ENCODE measurements at places on chromosomes 2 and 18.

- DNase-seq: no peak
These were observed 134.4 kb downstream of the L3MBTL4 start for GRCh38 chr18:6280211-6280743.

DNA sequence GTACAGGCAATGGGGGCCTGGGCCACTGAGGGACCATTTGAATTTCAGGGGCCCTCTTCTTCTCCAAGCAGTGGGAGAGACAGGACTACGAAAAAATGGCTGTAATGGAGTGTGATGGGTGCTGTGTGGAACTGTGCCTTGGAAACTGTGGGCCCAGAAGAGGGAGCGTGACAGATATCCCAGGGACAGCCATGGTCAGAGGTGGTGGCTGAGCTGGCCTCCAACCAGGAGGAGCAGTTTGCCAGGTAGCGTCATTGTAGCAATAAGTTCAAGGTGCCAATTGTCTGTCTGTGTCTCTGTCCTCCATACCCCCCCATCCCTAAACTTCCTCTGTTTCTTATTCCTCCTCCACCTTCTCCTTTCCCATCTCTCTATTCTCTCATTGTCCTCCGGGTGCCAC, 15.3 kb downstream of the THNSL2 start:
- DNase-seq: no peak

DNA sequence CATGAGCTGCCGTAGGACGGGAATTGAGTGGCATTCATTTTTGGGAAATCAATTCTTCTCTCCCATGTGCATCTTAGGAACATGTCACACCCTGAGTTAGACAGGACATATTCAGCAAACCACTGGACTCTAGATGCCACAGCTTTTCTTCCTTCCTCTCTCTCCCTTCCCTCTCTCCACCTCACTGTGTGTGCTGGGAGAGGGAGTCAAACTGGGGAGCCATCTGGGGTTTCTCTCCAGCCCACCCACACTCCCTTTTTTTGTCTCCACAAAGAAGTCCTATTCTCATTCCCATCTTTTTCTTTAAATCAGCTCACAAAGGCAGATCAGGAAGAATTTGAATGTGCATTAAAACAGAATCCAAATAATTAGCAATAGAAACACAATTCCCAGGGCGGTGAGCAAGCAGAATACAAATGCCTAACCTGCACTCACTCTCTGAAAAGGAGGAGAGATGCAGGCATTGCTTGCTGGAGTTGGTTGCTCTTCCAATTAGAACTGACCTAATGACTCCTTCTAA, 15.4 kb downstream of the CD28 start:
- no peak for DNase-seq

- no peak for DNase-seq
These were observed 48.2 kb downstream of the KCMF1 start for GRCh38 chr2:85019121-85019520.

- no peak for DNase-seq
These were observed 121.6 kb downstream of the EML6 start for GRCh38 chr2:54845094-54845493.
